Stimulated activated naive B cell treated with anti-CD40 and anti-IgM and Interleukin-4, amounts not matched to agents 10 μg/mL and 1 μg/mL and 100 μg/mL, for 72 hours (primary cell): ENCODE measurements at places on chromosomes 5 and 9.

DNA sequence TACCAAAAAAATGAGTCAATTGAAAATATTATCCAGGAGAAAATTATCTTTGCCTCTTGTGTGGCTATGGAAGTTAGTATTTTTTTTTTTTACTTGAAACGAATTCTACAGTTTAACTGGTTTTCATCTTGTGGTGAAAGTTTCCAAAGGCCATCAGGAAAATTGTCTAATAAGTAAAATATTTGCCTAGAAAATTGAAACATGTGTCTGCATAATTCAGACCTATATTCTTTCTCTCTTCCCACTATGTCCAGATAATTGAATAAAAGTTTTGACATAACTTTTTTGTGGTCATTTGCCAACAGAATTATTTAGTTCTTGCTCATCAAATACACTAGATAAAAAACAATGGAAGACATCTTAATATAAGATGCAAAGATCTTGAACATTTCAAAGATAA lies 321.5 kb upstream of the RPS23 start:
- H3K36me3 ChIP-seq: no peaks in the 10 kb centered on the region
- no peak overlapping the region for H3K4me3 ChIP-seq
- no peak overlapping the region for H3K27ac ChIP-seq
- no peak for DNase-seq

DNA sequence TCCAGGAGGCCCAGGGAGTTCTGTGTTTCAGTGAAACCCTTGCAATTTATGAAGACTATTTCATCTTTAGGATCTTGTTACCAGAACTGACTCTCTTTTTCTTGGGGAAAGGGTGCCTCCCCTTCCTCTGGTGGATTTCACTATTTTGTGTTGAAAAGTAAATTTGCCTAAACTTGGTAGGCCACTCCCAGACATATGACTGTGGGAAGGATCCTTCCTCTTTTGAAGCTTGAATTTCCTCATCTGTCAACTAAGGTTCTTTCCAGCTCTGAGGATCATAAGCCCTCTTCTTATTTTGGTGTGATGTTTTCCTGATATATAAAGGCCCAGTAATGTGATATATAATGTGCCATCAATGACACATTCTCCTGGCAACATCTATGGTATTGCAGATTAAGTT lies 59.1 kb upstream of the ZFAND5 start:
- DNase-seq: no peak
- H3K4me3 ChIP-seq: no peak overlapping the region
- no peak overlapping the region for H3K27ac ChIP-seq
- H3K27me3 ChIP-seq: peaks cover 14% of the 10 kb centered on the region

DNA sequence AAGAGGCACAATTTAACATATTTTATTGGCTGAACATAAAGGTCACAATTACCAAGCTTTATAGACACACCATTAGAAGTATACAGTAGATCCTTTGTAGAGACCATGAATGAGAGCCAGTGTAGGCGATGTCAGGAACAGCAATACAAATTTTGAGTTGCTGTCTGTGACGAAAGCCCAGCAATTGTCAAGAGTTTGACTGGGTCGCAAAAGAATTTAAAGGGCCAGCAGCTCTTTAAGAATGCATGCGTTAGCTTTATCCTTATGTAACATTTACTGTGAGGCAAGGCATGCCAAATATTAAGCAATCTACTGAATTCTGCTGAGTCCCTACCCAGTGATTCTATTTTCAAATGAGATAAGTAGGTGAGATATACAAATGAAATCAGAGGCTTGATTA lies 236.9 kb downstream of the ARRDC3 start:
- no peak for DNase-seq
- no peaks in the 10 kb centered on the region for H3K4me1 ChIP-seq
- H3K27ac ChIP-seq: no peak overlapping the region
- no peak overlapping the region for H3K4me3 ChIP-seq

GRCh38 chr5:100634937-100635534 lies 99.9 kb downstream of the FAM174A start:
- H3K36me3 ChIP-seq: no peaks in the 10 kb centered on the region
- DNase-seq: no peak
- no peak overlapping the region for H3K27ac ChIP-seq
- no peaks in the 10 kb centered on the region for H3K4me1 ChIP-seq

GRCh38 chr9:27125030-27125429 lies 16.0 kb downstream of the TEK start:
- H3K4me1 ChIP-seq: no peaks in the 10 kb centered on the region
- H3K27ac ChIP-seq: no peak overlapping the region
- no peaks in the 10 kb centered on the region for H3K36me3 ChIP-seq

DNA sequence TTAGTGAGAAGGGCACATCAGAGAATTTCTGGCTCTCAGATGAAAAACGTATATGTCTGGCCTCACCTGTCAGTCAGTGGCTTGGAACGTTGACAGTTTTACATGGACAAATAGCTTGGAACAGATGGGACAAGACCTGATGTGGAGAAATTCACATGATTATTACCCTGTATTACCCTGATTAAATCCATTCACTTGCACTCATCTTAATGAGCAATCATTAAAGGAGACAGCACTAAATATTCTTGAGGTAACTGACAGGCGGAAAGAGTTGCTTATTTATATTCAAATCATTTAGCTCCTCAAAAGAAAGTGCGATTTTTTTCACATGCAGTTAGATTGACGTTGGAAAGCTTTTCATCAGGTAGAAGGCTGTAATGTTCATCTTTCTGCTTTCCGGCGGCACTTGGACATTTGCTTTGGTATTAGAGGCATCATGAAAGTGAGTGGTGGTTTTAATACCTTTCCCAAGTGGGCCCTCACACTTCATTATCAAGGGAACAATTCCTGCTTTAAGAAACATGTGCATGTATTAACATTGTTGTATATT lies 11.7 kb upstream of the TAS2R1 start:
- H3K4me3 ChIP-seq: no peak overlapping the region
- H3K36me3 ChIP-seq: no peaks in the 10 kb centered on the region
- H3K27ac ChIP-seq: no peak overlapping the region
- no peaks in the 10 kb centered on the region for H3K27me3 ChIP-seq
- no peaks in the 10 kb centered on the region for H3K4me1 ChIP-seq
- DNase-seq: no peak

GRCh38 chr5:176466245-176466871 lies 18.2 kb downstream of the FAF2 start:
- peaks cover 6% of the 10 kb centered on the region for H3K4me1 ChIP-seq
- H3K27ac ChIP-seq: no peak overlapping the region
- H3K36me3 ChIP-seq: peaks cover 18% of the 10 kb centered on the region
- H3K27me3 ChIP-seq: no peaks in the 10 kb centered on the region
- no peak overlapping the region for H3K4me3 ChIP-seq
- no peak for DNase-seq

GRCh38 chr5:6713274-6714225 lies at the start of gene TENT4A:
Gene TENT4A, plus strand, starts transcription at chr5:6713432. Its CDS starts 552 bp downstream, at chr5:6713984.
- DNase-seq: no peak
- peak within 1 kb of the TSS; percentile 98 for H3K27ac ChIP-seq

DNA sequence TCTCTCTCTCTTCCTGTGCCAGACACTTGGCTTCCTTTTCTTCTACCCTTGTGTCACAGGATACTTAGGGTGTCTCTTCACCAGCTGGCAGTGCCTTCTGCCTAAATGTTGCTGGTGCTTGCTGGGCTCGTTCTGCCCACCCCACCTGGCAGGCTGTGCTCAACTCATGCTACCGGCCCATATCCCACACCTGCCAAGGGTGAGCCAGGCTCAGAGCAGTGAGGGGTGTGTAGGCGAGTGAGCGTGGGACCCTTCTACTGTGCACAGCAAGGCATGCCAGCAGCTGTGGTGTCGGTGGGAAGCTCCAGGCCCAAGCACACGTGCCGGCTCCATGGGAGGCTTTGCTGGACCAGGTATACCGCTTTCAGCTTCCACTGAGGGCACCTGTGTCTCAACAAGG lies 1626.7 kb upstream of the ACO1 start:
- no peak overlapping the region for H3K4me3 ChIP-seq
- no peaks in the 10 kb centered on the region for H3K36me3 ChIP-seq
- no peaks in the 10 kb centered on the region for H3K4me1 ChIP-seq
- DNase-seq: no peak
- no peak overlapping the region for H3K27ac ChIP-seq
- H3K27me3 ChIP-seq: no peaks in the 10 kb centered on the region

GRCh38 chr9:91207729-91208418 lies 153.8 kb downstream of the AUH start:
- H3K36me3 ChIP-seq: peaks cover 27% of the 10 kb centered on the region
- peak overlapping the region; percentile 41 for H3K4me3 ChIP-seq
- no peaks in the 10 kb centered on the region for H3K27me3 ChIP-seq
- H3K4me1 ChIP-seq: peaks cover 40% of the 10 kb centered on the region
- peak; percentile 69 for DNase-seq
- H3K27ac ChIP-seq: peak overlapping the region; percentile 96

DNA sequence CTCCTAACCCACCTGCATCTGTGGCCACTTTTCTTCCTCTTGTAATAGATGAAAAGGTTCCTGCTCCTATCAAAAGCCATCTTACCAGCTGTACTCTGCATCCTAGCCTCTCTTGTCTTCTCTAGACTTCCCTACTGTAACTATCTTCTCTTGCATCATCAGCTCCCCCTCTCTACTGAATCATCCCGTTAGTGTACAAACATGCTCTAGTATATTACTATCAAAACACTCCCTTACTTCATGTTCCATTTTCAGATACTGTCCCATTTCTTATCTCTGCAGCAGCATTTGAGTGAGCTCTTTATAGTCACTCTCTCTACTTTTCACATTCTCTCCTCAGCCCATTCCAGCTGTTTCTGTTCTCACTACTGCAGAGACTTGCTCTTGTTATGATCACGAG lies 2.8 kb downstream of the SRA1 start:
- H3K27me3 ChIP-seq: no peaks in the 10 kb centered on the region
- peaks cover 49% of the 10 kb centered on the region for H3K4me1 ChIP-seq
- no peak for DNase-seq
- H3K27ac ChIP-seq: peak overlapping the region; percentile 38

DNA sequence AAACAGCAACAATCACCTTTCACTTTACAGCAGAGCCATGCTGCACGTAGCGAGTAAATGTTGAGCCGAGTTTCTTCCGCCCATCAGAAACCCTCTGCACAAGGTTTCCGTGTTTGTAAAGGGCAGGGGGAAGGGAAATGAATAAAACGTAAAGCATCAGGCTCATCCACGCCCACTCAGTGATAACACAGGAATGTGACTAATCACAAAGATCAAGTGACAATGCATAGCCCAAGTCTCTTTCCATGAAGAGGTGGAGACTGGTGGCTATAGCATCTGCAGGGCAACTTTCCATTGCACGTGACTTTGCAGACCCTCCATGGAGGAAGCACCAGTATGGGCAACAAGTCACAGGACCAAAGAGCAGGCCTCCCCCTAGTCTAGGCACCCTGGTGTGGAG lies 56.6 kb downstream of the CAMSAP1 start:
- peaks cover 4% of the 10 kb centered on the region for H3K4me1 ChIP-seq
- H3K27ac ChIP-seq: no peak overlapping the region
- DNase-seq: no peak
- no peak overlapping the region for H3K4me3 ChIP-seq
- H3K27me3 ChIP-seq: no peaks in the 10 kb centered on the region
- H3K36me3 ChIP-seq: peaks cover 39% of the 10 kb centered on the region

DNA sequence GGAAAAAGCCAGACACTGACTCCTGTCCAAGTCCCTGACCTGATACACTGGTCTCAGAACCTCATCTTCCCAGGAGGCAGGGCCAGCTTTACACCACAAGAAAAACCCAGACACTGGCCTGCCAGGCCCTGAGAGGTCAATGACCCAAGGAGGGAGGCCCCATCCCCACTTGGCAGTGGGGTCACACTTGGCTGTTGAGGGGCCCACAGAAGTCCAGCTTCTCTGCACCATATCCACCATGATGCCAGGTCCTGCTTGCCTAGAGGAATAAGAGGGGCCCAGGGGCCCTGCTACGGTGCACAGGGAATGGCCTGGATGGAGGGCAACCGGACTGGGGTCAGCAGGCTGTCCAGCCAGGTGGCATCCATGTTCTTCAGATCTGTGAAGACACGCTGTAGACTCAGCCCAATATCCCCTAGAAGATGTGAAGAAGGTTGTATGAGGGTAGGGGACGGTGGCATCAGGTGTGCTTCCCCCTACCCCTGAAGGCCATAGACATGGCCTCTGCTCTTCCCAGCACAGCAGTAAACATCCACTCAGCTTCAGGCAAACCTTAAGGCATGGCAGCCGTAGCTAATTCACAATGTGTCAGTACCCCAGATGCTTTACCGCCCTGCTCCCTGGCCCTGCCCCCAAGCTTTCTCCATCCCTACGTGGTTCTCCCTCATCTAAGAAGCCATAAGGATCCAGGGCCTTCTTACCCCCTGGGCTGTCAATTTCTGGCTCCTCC lies 6.7 kb downstream of the IRF1 start:
- H3K4me3 ChIP-seq: no peak overlapping the region
- DNase-seq: no peak
- peaks cover 48% of the 10 kb centered on the region for H3K36me3 ChIP-seq
- H3K27ac ChIP-seq: peak overlapping the region; percentile 59
- H3K4me1 ChIP-seq: peaks cover 67% of the 10 kb centered on the region
- H3K27me3 ChIP-seq: no peaks in the 10 kb centered on the region

GRCh38 chr5:75720882-75721281 lies 3.6 kb upstream of the POC5 start:
- H3K27ac ChIP-seq: no peak overlapping the region
- H3K36me3 ChIP-seq: no peaks in the 10 kb centered on the region
- peaks cover 8% of the 10 kb centered on the region for H3K27me3 ChIP-seq
- no peak overlapping the region for H3K4me3 ChIP-seq
